ENCODE measurements at places on chromosomes 3 and 15. TPM values are rescaled to one million over a fixed set of nuclear protein-coding genes. Genes with fewer than 3 reads are reported as not detected.

PLD1 gene
- 42.1 TPM for total RNA-seq

ADGRG7 gene
- not detected for total RNA-seq

ITPKA gene
- 0.49 TPM for total RNA-seq

DNAH12 gene
- total RNA-seq = not detected

NOX5 gene
- 0.18 TPM for total RNA-seq

PLSCR4 gene
- total RNA-seq = 234 TPM

MNS1 gene
- total RNA-seq = 0.72 TPM

All from cardiac atrium fibroblast (primary cell).